CD8-positive, alpha-beta memory T cell (primary cell): ENCODE measurements at places on chromosomes 4 and X.
A peak's percentile ranks its signal among the peaks of the same experiment; 100 is the strongest.

DNA sequence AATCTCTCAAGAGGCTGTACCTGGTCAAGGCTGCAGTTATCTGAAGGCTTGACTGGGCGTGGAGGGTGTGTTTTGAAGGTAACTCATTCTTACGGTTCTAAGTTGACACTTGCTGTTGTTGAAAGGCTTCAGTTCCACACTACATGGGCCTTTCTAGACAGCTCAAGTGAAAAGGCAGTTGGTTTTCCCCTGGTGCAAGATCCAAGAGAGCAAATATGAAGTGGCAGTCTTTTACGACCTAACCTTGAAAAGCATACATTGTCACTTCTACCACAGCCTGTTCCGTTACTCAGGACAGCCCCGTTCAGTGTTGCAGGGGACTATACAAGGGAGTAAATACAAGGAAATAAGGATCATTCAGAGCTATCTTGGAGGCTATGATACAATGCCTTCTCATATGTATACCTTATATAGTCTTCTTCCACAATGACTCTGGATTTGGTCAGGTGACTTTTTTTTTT is 46.2 kb downstream of the PDS5A start:
- peak; percentile 50 for DNase-seq

DNA sequence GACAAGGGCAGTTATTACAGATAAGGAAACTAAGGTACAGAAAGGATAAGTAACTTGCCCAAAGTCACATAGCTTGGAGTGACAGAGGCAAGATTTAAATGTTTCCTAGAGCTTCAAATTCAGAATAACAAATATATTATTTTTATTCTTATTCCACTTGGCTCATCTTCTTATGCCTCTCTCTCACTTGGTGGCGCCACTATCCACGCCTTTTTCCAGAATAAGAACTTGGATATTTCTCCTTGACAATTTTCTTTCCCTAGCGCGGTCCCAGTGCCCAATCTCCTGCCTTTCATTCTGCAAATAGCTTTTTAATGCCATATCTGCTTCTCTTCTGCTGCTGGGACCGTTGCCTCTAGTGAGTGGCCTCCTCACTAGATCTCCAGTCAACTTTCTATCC is 78.5 kb downstream of the MSN start:
- DNase-seq = no peak

- DNase-seq = no peak
These were observed 12.3 kb downstream of the USP11 start for GRCh38 chrX:47245156-47245555.

- no peak for DNase-seq
These were observed 230.1 kb upstream of the ARSJ start for GRCh38 chr4:114209584-114209983.

DNA sequence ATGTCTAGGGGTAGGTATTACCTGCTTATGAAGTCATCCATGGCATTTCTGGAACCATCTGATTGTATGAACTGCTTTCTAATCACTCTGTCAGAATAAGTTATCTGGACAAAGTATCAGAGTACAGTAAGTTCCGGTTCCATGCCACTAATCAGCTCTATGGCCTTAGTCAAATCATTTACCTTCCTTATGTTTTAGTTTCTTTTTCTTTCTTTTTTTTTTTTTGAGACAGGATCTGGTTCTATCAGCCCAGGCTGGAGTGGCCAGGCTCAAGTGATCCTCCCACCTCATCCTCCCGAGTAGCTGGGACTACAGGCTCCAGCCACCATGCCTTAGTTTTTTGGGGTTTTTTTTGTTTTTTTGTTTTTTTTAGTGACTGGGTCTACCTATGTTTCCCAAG is 11.5 kb downstream of the XIAP start:
- no peak for DNase-seq

- DNase-seq = no peak
These were observed 340.1 kb upstream of the CTSO start for GRCh38 chr4:156293657-156294297.

DNA sequence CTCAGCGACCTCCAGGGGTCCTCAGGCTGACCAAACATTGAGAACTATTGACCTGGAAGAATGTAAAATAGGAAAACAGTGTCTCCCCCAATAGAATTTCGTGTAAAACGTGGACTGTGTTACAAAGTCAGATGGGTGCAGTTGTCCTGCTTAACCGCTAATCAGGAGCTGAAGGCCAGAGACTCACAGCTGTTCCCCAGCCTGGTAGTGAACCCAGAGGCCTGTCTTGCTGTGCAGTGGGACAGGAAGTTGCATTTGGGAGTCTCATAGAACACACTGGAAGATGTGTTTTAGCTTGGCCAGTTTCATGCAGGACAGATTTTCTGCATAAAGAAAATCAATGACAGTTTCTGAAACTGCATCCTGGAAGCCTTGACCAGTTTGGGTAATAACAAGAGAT is 151.5 kb downstream of the PTTG2 start:
- no peak for DNase-seq

GRCh38 chr4:30854531-30854930 is 134.4 kb downstream of the PCDH7 start:
- no peak for DNase-seq

DNA sequence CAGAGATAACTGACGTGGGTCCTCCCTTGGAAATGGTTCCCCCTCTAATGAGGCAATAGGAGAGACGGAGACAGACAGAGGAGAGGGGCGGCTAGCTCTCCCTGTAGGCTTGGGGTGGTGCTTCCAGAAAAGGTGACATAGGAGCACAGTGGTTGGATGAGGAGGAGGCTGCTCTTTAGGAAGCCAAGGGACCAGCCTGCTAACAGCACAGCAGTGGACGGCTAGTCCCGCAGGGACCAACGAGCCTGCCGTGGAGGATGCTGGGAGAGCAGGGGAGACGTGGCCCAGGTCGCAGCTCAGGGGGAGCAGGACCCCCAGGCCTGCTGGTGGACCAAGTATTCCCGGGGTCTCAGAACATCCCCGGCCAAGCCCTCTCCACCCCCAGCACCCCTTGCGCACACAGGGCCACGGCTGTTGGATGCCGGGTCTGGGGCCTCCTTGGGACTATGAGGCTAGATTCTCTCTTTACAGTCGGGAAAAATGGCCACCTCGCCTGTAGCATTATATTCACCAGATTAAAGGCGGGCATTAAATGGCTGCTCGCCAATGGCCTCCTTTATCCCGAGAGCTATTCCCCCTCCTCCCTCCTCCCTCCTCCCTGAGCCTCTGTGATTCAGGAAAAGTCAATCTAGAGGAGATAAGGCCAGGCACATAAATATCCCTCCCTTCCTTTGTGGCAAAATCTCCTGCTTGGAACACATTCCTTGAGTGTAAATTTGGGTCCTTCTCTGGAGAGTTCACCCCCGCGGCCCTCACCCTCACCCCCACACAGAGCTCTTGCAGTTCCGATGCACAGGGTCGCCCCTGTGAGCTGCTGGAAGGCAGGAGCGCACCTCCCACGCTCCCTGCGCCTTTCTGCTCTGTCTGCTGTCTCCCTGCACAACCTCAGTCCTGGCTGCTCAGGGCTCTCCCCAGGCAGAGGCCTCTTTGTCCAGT is 30.5 kb upstream of the NSG1 start:
- DNase-seq = no peak

- no peak for DNase-seq
These were observed 450.1 kb upstream of the TENM3 start for GRCh38 chr4:181793096-181793495.

DNA sequence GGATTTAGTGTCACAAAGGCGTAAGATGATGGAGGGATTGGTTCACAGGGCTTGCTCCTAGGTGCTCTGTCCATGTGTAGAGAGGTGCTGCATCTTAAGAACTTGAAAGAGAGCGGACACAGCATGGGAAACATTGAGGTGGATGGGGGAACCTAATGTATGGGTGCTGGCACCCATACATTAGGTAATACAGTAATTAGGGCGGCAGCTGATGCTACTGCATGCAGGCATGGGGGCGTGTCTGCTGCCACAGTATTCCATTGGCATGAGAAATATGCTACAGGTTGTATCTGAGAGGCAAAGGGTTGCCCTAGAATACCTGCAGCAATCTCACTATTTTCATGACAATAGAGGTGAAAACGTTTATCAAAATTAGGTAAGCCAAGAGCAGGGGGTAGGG is 45.8 kb upstream of the UXT start:
- no peak for DNase-seq

GRCh38 chr4:88244816-88245579 is 39.4 kb downstream of the PPM1K start:
- peak; percentile 28 for DNase-seq

DNA sequence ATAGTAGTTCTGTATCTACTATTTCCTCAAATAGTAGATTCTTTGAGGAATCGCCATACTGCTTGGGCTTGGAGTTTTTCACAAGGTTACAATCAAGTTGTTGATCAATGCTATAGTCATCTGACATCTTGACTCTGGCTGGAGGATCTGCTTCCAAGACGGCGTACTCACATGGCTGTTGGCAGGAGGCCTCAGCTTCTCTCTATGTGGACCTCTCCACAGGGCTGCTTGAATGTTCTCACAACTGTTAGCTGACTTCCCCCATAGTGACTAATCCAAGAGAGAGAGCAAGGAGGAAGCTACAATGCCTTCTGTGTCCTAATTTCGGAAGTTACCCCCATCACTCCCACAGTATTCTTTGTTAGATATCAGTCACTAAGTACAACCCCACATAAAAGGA is 10.3 kb downstream of the EGFL6 start:
- no peak for DNase-seq

DNA sequence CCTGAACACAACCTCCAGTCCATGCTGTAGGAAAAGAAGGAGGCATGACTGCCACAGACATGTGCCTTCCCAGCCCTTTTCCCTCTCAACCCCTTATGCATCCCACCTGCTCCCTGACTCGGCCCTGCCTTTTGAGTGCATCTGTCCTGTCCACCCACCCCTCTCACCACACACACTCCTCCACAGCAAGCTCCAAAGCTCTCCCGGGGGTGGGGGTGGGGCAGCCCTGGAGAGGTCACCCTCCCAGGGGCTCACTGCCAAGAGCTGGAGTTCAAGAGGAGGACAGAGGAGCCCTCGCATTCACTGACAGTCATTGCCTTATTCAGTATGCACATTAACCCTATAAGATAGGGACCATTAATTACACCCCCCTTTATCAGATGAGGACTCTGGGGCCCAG is 46.6 kb upstream of the MAMLD1 start:
- DNase-seq = no peak

- no peak for DNase-seq
These were observed 8.4 kb upstream of the C4orf54 start for GRCh38 chr4:99665983-99666382.

DNA sequence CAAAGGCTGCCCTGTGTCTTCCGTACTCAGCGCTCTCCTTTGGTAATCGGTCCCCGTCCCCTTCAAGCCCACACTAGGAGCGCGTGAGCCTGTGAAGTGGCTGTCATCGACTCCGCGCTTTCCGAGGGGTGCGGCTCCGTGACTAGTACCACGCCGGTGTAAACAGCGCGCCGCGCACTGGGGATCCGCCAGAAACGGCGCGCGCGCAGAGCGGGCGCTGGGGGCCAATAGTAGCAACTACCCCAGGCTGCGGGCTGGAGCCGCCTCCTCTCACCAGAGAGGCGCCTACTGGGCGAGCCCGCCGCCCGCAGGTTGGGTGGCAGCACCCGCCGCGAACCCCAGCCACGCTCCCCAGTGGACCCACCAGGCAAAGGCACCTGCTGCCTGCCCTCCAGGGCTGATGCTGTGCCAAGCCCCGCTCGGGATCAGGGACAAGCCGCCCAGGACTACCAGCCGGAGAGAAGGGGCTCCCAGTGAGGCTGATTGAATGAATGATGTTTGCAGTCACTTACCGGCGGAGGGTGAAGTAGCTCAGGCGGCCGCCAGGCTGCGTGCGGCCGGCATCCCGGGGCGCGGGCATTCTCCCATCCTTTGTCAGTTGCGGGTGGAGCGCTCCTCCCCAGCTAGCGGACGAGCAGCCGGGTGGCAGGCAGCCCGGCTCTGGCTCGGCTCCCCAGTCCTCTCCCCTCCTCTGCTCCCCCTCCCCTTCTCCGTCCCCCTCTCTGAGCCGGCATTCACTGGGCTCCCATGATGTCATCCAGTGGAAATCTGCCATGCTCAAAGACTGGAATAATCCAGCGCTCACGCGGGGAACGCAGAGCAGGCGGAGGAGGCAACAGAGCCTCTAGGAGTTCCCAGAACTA is 370.3 kb upstream of the SMIM31 start:
- no peak for DNase-seq

DNA sequence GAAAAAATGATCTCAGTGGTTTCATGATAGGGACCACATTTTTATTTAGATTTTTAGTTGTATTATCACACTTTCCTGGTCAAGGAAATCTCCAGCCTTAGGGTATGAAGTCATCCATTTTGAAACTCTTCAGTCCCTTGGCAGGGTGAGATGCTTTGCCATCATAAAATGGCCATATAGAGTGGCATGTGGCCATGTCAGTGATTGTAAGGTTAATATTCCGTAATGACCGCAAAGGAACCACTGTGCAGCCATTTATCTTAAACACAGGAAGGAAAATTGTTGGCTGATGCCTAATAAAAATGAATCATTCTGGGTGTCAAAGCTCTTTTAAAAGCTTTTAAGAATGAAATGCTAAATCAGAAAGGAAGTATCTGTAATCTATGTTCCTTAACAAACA is 35.6 kb downstream of the COMMD8 start:
- no peak for DNase-seq

DNA sequence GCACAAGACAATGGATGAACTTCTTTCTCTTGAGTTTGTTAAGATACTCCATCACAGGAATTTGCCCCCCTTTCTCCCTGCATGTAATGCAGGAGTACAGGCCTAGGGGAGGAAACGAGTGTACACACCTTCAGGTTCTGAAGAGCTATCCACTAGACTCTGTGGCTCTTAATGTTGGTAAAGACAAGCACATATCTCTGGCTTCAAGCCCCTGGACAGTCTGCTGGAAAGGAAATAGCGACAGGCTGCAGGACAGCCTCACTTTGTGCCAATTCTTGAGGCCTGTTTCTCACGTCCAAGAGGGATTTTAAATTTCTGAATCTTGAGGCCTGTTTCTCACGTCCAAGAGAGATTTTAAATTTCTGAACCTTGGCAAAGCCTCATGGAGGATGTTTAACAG is 87.1 kb downstream of the RLIM start:
- DNase-seq = no peak

DNA sequence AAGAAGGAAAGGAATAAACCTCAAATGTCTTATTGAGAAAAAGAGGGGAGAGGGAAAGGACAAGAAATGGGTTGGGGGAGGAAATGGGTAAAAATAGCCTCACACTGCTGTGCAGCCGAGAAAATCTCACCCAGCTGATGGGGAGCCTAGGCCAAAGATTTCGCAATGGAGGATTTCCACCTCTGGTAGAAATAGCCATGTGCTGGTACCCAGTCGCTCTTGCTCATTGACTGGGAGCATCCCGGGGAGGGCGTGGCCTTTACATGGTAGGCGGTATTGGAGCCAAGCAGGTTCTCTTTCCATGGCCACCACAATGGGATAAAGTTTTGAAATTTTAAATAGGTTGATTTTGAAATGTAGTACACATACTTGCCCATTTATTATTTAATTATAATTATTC is 255.1 kb upstream of the LDB2 start:
- DNase-seq = no peak
